ENCODE measurements at places on chromosomes 6 and 20.

DNA sequence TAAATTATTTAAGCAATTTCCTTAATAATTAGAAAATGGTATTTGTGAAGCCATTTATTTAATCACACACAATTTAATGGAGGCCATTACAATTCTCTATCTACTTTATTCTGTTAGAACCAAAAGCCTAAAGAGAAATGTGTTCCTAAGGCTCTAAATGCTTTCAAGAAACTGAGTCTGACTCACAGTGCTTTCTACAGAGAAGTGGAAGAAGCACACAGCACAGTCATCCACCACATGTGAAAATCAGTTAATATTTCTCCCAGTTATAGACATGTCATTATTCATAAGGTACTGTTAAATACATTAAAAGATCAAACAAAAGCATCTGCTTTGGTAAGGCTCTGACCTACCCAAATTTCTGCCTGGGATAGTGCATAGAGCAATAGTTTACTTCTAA lies 214.4 kb downstream of the ALDH8A1 start:
- no peak for DNase-seq

DNA sequence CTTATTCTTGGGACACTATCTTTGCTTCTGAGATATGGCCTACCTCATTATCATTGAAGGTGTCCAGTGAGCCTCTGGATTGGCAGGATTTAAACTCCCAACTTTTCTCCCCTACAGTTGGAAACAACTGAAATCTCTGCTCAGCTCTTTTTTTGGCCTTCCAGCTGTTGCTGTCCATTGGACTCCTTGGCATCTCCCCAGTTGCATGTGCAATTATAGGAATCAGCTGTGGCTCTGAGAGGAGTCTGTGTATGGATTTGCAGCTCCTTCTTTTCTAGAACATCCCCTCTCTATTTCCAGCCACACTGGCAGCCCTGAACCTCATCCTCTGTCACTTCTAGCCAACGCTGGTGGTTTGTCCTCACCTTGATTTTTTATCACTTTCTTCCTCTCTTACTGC lies 21.2 kb downstream of the RAB22A start:
- no peak for DNase-seq

- peak; percentile 63 for DNase-seq
These were observed 20.1 kb upstream of the GCM1 start for GRCh38 chr6:53168516-53169267.

DNA sequence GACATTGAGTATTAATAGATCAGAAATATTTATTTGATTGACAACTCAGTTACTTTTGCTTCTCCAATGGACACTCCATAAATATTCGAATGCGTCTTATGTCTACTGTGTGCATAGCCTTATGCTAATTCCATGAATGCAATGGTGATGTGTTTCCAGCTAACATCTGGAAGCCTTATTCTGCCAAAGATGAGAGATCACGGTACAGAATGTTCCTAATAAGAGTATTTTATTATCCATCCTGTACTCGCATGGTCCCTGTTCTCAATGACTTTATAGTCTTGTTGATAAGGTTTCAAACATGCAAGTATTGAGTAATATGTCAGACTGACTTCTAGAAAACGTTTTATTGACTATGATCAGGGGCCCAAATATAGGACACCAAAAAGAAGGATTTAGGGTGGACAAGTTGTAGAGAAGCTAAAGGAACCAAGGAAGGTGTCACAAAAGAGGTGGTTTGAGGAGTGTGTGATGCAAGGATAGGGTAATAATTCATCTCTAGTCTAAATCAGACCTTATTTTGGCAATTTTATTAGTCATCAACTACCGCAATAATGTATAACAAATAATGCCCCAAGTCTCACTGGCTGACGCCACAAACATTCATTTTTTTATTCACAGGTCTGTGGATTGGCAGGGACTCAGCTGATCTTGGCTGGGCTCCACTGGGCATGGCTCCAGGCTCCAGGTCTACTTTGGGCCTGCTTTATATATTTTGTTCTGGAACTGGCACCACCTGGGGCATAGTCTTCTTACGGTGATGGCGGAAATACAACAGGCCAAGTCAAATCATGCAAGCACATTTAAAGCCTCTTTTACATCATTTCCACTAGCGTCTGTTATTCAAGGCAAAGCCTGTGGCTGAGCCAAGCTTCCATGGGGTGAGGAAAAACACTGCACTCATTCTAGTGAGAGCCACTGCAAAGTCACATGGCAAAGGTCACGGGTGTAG lies 24.5 kb upstream of the CD83 start:
- no peak for DNase-seq

DNA sequence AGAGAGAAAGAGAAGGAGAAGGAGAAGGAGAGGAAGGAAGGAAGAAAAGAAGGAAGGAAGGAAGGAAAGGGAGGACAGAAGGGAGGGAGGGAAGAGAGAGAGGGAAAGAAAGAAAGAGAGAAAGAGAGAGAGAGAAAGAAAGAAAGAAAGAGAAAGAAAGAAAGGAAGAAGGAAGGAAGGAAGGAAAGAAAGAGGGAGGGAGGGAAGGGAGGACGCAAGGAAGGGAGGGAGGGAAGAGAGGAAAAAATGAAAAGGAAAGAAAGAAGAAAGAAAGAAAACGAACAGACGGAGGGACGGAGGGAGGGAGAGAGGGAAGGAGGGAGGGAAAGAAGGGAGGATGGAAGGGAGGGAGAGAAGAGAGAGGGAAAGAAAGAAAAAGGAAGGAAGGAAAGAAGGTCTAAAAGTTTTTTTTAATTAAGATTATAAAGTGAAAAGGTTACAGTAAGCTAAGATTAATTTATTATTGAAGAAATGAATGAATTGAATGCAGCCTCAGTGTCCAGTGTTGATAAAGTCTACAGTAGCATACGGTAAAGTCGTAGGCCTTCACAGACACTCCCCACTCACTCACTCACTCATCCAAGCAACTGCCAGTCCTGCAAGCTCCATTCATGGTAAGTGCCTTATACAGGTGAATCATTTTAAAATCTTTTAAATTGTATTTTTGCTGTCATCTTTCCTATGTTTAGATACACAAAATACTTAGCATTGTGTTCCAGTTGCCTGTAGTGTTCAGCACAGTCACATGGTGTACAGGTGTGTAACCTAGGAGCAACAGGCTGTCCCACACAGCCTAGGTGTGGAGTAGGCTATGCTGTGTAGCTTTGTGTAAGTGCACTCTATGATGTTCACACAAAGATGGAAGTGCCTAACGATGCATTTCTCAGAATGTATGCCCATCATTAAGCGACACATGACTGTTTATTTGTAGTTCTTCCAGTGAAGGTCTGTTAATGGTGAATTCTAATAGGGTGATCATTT lies 20.3 kb upstream of the ARID1B start:
- DNase-seq: no peak

GRCh38 chr6:131424016-131424415 lies 149.0 kb upstream of the ARG1 start:
- no peak for DNase-seq

- no peak for DNase-seq
These were observed 161.3 kb downstream of the THBS2 start for GRCh38 chr6:169092375-169092774.

DNA sequence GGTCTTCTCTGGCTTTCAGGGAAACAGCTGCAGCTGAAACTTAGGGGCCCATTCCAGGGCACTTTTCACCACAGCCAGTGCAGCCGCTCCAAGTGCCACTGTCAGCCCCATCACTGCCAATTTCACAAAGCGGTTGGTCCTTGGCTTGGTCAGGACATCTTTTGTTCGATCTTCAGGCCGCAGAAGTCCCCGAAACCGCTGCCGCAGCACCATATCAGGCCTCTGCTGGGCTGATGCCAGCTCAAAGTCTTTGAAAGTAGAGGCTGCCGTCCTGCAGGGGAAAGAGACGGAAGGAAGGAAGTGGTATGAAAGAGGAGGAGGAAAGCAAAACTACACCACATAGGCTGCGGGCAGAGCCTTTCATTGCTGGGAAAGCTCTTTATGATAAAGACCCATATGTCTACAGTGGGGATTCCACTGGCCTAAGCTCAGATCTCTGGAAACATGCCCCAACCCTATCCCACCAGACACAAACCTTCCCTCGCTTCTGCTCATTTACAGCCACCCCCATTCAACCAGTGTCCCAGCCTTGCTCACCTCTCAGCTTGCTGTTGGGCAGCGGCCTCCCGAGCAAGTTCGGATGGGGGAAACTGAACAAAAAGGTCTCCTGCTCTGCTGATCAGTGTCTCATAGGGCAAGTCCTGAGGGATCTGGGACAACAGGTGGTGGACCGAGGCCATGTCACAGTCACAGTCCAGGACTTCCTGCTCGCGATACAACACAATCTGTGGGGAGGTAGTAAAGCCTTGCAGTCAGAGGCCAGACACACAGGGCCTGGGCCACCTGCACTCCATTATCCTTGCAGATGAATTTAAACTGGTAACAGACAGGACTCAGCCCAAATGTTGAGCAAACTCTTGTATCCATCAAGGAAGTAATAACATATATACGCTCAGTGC lies 23.5 kb downstream of the TBC1D20 start:
- no peak for DNase-seq

DNA sequence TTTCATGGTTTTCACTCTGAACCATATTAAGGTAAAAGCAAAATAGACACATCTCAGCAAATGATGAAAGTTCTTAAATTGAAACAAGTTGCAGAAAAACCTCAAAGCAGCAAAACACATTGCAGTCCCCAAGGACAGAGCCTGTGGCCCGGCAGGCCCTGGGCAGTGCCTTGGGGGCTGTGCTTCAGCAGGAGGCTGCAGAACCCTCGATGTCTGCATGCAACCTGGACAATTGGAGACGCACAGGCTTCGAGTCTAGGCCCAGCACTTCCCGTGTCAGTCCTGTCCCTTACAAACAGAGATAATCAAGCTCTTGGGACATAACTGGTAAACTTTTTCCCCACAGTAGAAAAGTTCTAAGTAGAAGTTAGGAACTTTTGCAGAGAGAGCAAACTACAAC lies 9.2 kb downstream of the PYGB start:
- no peak for DNase-seq

DNA sequence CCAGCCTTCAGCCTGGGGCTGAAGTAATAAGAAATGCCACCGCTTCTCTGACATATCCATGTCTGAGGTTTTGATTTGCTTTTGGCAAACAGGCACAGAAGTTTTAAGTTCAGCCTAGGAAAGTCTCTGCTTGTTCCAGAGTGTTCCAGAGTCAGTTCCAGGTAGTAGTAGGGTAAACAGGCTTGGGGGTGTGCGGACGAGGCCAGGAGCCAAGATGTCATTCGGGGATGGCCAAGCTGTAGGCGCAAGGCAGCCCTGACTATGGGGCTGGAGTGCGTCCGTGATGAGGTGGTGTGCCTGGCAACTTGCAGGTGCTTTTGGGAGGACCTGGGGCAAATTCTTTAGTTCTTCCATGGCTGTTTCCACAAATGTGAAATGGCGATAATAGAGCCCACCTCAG lies 60.3 kb downstream of the IRF4 start:
- DNase-seq: no peak

DNA sequence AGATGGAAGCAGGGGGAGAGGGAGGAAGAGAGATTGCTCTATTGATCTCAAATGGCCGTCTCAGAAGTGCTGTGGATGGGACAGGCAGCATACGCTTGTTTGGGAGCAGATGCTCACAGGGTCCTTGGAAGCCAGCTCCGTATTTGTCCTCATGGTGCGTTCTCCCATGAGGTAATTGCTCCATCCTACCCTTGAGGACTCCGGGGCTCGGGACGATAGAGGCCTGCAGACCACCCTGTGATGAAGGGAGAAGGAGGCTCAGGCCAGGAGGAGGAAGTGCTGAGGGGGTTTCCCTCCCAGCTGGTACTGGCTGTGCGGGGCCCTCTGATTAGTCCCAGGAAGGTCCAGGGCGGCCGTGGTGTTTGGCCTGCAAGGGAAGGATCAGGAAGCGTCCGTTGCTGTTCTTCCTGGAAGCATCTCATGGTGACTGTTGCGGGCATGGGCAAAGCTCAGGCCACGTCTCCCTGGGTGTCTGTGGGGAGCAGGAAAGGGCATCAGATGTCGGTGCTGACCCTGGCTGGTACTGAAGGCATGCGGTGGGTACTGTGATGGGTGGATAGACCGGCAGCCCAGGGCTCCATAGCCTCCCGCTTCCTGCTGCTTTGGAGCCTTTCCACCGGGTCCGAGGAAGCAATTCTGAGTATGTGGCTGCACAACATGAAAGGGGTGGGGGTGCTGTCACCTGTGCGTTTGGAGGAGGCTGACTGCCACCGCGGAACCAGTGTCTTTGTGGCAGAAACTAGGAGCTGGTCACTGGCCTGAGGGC lies 158.3 kb downstream of the SYCP2 start:
- no peak for DNase-seq

DNA sequence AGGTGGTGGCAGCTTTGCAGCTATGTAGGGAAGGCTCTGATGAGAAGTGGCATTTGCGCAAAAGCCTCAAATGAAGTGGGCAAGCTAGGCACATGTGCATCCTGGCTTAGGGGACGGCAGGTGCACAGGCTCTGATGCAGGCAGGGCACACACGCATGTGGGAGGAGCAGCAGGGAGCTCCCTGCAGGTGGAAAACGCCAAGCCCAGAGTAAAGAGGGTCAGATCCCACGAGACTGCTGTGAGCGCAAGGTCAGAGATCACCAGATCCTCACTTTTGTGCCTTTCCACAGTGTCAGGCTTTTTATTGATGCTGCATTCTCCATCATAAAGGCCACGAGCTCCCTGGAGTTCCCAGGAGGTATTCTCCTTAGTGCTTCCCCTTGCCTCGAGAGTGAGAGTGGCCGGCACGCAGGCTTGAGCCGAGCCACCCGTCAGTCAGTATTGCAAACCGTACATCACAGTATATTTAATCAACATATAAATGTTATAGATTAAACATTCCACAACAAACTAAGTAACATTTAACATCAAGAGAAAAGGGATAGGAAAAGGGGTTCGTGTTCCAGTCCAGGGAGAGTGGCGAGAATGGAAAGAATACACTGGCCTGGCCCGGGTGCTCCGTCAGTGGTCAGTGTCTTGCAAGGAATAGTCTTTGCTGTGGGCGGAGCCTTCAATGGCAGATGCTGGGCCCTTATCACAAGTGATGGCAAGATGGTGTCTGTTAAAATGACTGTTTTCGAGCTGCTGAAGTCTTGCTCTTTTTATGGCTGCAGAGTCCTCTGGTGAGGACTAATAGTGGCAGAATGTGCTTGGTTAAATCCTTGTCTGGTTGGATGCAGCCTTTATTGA lies 109.4 kb downstream of the SYNDIG1 start:
- DNase-seq: no peak

DNA sequence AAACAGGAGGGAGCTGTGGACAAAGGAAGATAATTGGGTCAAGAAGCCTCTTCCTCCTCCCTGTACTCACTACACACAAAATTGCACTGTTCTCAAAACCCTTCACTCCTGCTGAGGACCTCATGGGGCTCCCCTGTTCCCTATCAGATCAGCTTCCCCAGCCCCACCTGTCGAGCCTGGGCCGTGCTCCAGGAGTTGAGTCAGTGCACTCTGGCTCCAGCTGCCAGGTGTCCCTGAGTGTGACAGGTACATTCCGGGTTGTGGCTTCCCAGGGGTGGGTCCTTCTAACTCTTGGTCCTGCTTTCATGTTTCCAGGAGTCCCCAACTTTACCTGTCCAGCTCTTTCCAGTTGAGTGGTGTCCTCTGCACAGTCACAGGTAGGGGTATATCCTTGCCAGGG lies 8.4 kb downstream of the RAB5IF start:
- DNase-seq: no peak

GRCh38 chr6:157095569-157095968 lies 227.8 kb downstream of the TMEM242 start:
- no peak for DNase-seq
